ENCODE measurements at places on chromosomes 6 and 20.
A peak's percentile ranks its signal among the peaks of the same experiment; 100 is the strongest.

DNA sequence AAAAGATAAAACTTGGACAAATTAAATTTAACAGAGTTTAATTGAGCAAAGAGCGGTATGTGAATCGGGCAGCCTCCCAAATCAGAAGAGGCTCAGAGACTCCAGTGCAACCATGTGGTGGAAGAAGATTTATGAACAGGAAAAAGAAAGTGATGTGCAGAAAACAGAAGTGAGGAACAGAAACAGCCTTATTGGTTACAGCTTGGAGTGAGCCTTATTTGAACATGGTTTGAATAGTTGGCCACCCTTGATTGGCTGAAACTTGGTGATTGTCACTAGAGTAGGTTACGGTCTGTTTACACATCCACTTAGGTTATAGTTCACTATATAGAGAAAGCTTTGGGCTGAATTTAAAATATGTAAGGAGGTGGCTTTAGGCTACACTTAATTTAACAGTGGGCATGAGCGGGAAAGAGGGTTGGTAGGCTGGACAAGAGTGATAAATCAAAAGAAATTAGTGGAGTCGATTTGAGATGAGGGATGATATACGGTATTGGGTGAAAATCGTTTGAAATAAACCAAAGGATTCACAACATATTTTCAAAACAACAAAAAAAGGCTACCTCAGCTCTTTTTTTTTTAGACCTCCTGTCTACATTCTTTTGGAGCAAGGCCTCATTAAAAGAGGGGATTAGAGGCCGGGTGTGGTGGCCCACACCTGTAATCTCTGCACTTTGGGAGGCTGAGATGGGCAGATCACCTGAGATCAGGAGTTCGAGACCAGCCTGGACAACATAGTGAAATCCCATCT is 84.3 kb upstream of the PREP start:
- no peak for DNase-seq

DNA sequence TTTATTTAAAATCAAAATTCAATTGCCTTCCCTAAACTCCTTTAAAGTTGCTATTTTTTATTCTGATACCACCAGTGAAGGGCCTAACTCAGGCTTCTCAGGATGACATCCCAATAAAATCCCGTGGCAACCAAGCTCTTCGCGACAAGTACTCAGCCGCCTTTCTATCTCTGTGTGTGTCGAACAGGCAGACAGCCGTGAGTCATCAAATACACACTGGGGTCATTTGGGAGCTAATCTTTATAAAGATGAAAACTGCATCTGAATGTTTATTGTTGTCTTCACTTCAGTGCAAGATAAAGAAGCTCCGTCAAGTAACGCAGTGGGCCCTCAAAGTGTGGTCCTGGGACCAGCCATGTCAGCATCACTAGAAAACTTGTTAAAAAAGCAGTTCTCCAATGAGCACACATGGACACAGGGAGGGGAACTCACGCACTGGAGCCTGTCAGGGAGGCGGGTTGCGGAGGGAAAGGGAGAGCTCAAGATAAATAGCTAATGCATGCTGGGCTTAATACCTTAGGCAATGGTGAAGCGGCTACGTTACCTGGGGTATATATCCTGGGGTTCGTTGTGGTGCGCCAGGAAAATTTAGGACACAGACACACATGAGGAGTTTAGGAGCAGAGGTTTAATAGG is 119.3 kb downstream of the RNF144B start:
- DNase-seq = no peak

- no peak for DNase-seq
These were observed 339.6 kb upstream of the CITED2 start for GRCh38 chr6:139713900-139714506.

DNA sequence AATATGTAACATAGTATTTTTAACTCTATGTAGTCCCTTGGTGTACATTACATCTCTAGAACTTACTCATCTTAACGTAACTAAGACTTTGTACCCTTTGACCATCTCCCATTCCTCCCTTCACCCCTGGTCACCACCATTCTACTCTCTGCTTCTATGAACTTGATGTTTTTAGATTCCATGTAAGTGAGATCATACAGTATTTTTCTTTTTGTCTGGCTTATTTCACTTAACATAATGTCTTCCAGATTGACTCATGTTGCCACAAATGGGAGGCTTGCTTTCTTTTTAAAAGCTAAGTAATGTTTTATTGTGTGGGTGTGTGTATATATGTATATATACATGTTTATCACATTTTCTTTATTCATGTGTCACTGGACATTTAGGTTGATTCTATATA is 55.8 kb downstream of the TMEM200A start:
- peak; percentile 21 for DNase-seq

DNA sequence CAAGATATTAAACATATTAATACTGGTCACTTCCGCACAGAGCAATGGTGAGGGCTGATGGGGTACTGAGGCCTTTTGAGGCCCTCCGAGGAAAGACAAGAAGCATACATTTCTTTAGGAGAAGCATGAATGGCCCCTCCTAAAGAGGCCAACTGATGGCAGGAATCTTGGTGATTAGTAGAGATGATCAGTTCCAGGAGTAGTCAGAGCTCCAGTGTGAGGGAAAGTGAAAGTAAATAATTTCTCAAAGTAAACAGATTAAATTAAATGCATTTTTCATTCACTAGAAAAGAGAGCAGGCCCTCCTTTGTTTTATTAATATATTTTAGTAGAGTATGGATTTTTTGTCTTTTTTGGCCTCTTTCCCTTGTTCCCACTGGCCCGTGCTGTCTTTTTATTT is 38.2 kb downstream of the NOX3 start:
- DNase-seq = no peak

DNA sequence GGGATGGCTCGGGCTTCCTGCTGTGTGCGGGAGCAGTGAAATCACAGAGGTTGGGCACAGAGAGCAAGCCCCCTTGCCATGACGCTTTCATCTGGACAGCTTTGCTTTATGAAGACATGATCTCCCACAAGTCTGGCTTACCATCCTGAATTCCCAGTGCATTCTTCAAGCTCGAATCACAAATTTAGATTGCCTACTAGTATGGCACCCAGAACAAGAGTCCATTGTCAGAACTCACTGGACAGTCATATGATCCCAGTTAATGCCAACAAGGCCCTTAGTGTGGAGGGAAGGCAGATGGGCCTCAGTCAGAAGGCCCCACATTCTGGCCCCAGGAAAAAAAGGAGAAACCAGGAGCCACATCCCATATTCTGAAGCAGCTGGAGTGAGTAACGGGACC is 147.3 kb upstream of the FOXQ1 start:
- no peak for DNase-seq

- DNase-seq = peak; percentile 83
These were observed at the start of gene FNDC1 for GRCh38 chr6:159169193-159169555. TSS of gene FNDC1 (plus strand) at chr6:159169400. CDS start at chr6:159169597, 197 bp downstream.

GRCh38 chr6:119501798-119502483 is 152.4 kb upstream of the MAN1A1 start:
- DNase-seq = peak; percentile 26

DNA sequence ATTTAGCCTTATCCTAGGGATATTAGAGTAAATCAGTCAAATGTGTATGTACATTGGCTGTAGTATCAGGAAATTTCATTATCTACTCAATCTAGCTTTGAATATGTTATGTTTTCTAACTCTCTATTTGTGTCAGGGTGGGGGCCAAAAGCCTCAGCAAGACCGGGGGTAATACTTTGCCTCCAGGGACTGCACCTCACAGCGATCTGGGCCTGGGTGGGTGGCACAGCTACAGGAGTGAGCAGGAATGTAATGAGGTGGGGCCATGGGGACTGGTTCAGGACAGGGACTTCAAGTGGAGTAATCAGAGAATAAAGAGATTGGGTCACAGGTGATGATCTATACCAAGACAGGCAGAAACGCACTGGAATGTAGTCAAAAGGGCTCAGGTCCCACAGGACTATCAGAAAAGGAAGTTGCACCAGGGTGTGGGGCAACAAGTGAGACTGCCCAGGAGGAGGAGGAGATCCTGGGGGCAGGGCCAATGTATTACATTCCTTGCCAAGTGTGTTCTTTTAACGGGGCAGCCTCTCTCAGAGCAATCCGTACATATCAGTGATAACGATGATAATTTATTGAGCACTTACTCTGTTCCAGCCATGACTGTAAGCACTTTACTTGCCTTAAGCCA is 54.0 kb downstream of the PIGU start:
- DNase-seq = no peak

- DNase-seq = no peak
These were observed 130.3 kb upstream of the BMP2 start for GRCh38 chr20:6637160-6637579.

DNA sequence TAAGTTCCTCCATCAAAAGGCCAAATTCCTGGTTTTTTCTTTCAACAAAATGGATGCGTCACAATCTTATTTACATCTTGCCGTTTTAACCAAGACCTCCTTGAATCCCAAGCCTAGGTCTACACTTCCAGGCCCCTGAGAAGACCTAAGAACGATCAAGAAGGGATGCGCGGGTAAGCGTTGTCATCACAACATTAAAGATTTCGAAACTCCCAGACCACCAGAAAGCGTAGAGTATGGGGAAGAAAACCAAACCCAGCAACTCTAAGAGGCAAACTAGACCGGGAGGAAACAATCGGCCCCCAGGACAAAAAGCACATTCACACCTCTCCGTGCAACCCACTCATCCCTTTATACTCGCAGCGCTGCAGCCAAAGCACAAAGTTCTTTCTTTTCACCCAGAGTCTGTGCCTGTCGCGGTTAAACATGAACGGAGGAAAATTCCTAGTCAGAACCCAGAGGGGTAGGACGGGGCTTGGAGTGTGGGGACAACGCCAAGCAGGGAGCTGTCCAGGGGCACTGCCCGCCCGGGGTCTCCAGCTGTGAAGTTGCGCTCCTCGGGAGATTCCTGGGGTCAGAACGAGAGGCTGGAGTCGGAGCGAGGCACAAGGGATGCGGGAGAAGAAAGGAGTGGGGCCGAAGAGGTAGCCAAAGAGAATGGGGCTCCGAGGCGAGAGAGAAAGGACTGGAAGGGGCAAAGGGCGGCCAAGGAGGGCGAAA is 725 bp downstream of the OSER1 start:
- DNase-seq = peak; percentile 40

- DNase-seq = no peak
These were observed 128.2 kb upstream of the AFDN start for GRCh38 chr6:167698540-167698939.

DNA sequence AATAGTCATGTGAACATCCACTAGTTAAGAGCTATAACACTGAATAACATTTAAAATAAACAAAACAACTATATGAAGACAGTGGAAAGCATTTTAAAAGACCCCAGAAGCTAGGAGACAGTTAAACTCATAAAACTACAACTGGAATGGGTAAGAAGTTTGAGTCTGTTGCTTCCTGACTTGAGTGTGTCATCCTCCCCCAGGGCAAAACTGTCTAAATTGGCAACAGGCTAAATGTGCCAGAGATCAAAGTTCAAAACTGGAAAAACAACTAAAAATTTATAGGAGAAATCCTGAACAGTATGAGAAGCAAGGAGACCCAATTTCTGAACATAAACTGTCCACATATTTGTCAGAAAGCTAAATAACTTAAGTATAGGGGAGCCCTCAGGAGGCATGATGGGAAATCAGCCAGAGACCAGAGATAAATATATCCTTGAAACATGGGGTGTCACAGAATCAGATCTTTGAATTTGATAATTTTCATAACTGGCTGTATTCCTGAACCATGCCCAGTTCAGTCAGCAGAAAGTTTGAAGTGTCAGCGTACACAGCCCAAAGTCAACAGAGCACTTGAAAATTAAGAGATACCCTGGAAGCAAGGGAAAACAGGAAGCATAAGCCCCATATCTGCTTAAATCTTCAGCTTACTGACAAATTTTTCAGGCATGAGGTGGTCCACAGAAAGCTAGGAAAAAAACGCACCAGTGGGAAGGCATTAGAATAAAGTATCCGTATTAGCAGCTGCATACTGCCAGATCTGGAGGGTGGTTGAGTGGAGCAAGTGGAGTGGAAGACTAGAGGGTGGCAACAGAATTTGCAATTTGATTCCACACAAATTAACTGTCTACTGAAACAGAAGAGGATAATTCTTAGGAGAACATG is 516.1 kb upstream of the MAN1A1 start:
- no peak for DNase-seq

DNA sequence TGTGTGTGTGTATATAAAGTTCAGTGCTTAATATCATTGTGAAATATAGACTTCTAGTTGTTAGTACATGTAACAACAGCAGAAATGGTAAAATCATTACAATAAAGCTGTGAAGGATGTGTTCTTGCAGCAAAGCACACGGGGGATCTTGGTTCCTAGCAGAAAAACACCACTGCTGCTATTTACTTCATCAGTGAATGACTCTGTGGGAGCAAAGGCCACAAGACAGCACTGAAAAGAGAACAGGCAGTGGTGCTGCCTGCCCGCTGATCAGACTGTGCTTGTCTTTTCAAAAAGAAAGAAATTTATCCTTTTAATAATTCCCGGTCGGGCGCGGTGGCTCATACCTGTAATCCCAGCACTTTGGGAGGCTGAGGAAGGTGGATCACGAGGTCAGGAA is 689.9 kb upstream of the CITED2 start:
- DNase-seq = no peak

- peak; percentile 73 for DNase-seq
These were observed 228.9 kb downstream of the ANKRD60 start for GRCh38 chr20:57999465-58000111.

DNA sequence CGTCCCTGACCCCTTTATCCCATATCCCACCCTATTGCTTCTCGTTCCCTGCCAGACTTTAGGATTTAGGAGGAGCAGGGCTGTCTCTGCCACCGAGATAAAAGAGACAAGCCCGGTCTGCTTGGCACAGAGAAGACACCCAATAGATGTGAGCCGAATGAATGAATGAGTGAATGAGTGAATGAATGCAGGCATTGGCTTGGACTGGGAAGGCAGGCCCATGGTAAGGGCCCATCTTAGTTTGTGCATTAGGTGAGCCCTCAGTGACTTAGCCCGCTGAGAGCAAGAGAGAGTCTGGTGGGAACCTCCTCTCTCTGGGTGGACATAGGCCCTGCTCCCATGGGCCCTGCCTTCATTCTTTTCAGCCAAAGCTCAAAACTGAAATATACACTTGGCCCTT is 879 bp upstream of the BPIFB6 start:
- no peak for DNase-seq

GRCh38 chr6:40307712-40308111 is 279.5 kb downstream of the LRFN2 start:
- no peak for DNase-seq

- peak; percentile 66 for DNase-seq
These were observed 34.7 kb upstream of the TBXT start for GRCh38 chr6:166202321-166202733.

- no peak for DNase-seq
These were observed 52.6 kb upstream of the SLC22A1 start for GRCh38 chr6:160069050-160069454.

GRCh38 chr6:42032366-42032765 is 18.0 kb upstream of the TAF8 start:
- no peak for DNase-seq
